ENCODE measurements at places on chromosomes 4 and X.

- DNase-seq: no peak
These were observed 18.7 kb downstream of the FAM184B start for GRCh38 chr4:17762726-17763125.

GRCh38 chrX:40096395-40097091 is 1.2 kb downstream of the BCOR start:
- DNase-seq: peak; percentile 72

GRCh38 chr4:155473420-155474095 is 96.8 kb upstream of the MAP9 start:
- DNase-seq: no peak

GRCh38 chrX:47561659-47562151 is 700 bp downstream of the ARAF start:
- DNase-seq: no peak

DNA sequence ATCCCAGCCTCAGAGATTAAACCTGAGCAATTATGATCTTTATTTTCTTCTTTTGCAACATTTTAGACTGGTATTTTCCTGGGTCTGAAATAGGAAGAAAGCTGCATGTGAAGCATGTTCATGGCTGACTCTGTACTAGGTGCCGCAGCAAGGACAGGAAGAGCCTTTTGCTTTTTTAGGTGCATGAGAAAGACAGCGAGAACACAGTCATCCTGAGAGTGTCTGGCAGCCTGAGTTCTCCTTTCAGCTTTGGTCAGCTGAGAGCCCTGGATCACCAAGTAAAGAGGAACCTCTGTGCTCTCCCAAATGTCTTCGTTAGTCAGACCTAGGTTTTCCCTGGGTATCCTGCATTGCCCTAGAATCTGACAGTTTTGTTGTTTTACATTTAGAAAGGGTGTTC is 29.8 kb downstream of the FAM149A start:
- DNase-seq: no peak

GRCh38 chr4:17814140-17814539 is 3.4 kb downstream of the NCAPG start:
- no peak for DNase-seq

GRCh38 chr4:5757091-5757490 is 46.1 kb downstream of the EVC start:
- DNase-seq: no peak

- DNase-seq: no peak
These were observed 50.8 kb downstream of the SMIM14 start for GRCh38 chr4:39587881-39588280.

GRCh38 chr4:126018274-126018673 is 703.5 kb downstream of the FAT4 start:
- DNase-seq: no peak

GRCh38 chrX:152907084-152907651 is 9.3 kb downstream of the ZNF185 start:
- DNase-seq: no peak

- no peak for DNase-seq
These were observed 135.0 kb upstream of the IL15 start for GRCh38 chr4:141501395-141501794.

DNA sequence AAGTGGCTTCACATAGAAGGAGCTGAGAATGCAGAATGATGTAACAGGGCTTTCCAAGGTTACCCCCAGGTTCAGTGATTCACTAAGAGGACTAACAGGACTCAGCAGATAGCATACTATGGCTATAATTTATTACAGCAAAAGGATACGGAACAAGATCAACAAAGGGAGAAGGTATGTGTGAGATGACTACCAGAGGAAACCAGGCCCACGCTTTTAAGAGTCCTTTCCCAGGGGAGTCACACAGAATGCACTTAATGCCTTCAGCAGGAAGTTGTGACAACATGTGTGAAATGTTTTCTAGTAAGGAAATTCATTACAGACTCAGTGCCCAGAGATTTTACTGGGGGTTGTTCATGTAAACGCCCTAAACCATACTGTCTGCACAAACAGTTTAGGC is 373.6 kb upstream of the MAGEB2 start:
- no peak for DNase-seq

GRCh38 chr4:53764761-53765490 is 173.6 kb upstream of the LNX1 start:
- DNase-seq: no peak

DNA sequence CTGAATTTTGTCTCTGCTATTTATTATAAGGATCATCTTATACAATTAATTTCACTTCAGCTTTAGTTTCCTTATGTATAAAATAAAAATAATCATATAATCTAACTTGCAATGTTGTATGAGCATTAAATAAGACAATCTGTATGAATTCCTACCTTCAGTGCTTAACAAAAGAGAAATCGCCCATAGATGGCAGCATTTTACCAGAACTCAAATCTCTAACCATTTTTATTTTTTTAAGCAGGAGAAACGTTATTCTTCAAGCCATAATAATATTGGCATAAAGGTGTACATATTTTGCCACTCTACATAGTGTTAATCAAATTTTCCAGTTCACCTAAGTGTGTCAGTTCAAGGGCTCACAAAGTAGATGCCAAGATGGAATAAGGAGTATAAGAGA is 78.8 kb downstream of the TMEM47 start:
- no peak for DNase-seq

DNA sequence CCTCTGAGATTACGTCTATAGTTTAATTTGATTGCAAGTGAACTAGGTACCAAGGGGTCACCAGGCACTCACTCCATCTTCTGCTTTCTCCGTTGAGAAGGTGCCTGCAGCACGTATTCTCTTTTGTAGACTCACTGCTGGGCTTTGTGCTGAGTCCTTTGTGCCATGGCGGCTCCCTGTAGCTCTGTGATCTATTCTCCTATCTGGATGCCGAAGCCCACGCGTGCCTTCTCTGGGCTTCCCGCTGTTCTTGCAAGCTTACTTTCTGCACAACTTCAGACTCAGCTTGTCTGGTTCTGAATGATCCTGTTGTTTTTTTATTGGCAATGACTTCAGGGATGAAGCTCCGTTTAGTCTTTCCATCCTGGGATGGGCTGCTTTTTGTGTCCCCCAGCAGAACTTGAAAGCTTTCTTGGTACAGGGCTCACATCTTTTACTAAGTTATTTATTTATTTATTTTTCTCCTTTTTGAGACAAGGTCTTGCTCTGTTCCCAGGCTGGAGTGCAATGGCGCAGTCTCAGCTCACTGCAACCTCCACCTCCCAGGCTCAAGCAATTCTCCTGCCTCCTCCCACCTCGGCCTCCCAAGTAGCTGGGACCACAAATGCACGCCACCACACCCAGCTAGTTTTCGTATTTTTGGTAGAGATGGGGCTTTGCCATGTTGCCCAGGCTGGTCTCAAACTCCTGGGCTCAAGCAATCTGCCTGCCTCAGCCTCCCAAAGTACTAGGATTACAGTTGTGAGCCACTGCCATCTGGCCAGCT is 100.9 kb upstream of the NKX1-1 start:
- DNase-seq: no peak

GRCh38 chrX:78708816-78709215 is 38.7 kb upstream of the LPAR4 start:
- DNase-seq: no peak

DNA sequence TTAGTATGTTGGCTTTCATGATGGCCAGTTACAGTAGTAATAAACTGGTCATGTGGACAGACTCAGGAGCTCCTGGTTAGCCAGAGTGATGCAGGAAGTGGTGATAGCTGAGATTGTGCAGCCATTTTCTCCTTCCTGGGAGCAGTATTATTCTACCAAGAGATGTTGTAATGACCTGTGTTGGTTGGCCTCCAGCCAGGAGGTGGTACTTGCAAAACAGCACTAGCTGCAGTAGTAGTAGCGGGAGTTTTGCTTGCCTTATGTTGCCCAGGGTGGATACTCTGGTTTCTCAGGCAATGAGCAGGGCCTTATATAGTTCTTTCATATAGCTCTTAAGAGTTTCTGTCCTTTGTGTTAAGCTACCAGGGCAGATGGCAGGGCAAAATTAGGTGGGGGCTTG is 998.8 kb downstream of the GLUD2 start:
- DNase-seq: no peak

- DNase-seq: no peak
These were observed 42.5 kb upstream of the MAP3K15 start for GRCh38 chrX:19557822-19558221.

GRCh38 chrX:40145923-40146261 is 48.1 kb upstream of the BCOR start:
- no peak for DNase-seq

GRCh38 chrX:103329991-103330390 is at the start of gene TCEAL7:
TSS of gene TCEAL7 (plus strand) at chrX:103330239. CDS start at chrX:103331404, 1,165 bp downstream.
- DNase-seq: no peak

DNA sequence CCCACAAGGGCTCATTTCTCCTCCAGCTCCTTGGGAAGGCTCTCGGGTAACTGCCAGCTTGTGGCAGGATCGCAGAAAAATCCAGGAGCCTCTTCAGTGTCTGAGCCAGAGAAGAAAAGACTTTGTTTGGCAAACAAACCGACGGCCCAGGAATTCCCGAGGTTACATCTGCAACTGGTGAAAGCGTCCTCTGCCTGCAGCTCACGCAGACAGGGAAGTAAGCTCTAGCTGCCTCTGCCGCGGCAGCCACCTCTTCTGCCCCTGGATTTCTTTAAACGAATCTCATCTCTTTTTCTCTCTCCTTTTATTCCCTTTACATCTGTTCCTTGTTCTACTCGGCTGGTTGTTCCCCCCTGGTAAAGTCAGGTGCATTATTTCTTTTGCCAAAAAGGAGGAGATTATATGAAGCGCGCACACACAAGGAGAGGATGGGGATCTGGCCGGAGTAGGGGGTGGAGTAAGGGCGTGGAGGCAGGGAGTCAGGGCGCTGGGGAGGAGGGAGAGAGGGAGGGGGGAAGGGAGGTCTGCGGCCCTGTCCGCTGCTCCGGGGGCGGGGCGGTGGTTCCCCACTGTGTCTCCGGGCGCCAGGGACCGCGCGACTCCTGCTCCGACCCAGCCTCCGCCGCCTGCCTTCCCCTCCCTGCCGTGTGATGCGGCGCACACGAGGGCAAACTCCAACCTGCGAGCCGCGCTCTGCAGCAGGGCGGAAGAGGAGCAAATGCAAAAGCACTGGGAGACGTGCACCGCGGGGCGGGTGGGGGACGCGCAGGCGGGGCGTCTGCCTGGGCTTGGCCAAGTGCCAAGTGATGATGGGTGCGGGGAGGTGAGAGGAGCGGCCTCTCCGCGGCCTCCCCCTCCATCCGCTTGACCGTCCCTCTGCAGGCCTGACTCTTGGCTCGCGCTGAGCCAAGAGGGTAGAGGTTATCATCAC is at the start of gene DCHS2:
Gene DCHS2, minus strand, starts transcription at position 459 of the 931 bp plus-strand sequence. Its CDS starts 444 bp downstream, at position 15.
- peak; percentile 57 for DNase-seq

- no peak for DNase-seq
These were observed 75.6 kb downstream of the AFAP1 start for GRCh38 chr4:7863911-7864681.

DNA sequence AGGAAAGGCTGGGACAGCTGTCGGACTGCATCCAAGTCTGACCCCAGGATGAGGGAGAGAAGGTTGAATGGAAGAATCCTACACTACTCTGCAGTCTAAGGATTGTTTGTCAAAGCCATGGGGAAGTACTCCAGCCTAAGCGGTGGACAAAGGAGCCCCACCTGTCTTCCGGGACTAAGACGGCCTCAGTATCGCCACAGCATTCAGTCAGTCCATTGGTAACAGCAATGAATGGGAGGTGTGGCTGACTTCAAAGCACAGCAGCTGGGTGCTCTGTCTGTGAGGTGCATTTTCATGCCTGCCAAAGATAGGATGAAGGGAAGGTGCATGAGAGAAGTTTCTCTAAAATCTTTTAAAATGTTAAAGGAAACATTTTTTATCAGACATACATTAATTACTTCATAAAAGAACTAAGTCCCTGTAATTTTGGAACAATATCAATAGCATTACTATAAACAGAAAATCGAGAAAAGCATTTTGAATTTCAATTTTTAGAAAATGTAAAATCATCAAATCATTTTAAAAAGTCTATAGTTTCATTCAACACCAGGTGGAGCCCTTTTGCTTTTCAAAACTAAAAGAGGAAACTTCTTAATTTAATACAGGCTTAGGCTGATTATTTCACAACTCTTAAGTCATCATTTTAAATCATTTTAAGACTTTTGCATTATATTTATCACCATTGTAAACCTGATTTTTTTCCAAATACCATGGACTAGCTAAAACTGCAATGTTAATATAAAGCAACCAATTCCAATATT is 27.6 kb upstream of the INTU start:
- DNase-seq: no peak

- no peak for DNase-seq
These were observed 151.5 kb downstream of the CHIC2 start for GRCh38 chr4:53912766-53913497.

GRCh38 chr4:79872738-79873137 is 200.3 kb downstream of the ANTXR2 start:
- DNase-seq: no peak

DNA sequence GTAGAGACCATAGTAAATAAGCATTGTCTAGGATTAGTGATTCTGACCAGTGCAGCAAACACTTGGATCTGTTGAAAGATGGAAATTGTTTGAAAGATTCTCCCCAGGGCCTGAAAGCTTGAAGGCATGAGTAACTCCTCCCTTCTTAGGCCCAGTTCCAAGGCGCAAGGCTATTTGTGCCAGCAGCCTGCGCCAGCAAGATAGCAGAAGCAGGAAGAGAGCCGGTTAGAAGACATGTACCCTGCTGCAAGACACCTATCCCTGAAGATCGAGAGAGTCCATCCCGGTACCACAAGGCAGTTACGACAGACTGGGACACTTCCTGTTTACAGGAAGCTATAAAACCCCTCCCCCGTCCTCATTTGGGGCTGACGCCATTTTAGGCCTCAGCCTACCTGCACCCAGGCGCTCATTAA is 72.4 kb upstream of the JADE1 start:
- DNase-seq: no peak

Measured in activated CD8-positive, alpha-beta memory T cell treated with anti-CD3 and anti-CD28 coated beads, Interleukin-2, amount 50 U/mL, for 48 hours (primary cell).